D721Med (cell line): ENCODE measurements at places on chromosomes 1 and 21.

GRCh38 chr1:242870966-242871365, 346.5 kb upstream of the PLD5 start:
- DNase-seq, result no peak

DNA sequence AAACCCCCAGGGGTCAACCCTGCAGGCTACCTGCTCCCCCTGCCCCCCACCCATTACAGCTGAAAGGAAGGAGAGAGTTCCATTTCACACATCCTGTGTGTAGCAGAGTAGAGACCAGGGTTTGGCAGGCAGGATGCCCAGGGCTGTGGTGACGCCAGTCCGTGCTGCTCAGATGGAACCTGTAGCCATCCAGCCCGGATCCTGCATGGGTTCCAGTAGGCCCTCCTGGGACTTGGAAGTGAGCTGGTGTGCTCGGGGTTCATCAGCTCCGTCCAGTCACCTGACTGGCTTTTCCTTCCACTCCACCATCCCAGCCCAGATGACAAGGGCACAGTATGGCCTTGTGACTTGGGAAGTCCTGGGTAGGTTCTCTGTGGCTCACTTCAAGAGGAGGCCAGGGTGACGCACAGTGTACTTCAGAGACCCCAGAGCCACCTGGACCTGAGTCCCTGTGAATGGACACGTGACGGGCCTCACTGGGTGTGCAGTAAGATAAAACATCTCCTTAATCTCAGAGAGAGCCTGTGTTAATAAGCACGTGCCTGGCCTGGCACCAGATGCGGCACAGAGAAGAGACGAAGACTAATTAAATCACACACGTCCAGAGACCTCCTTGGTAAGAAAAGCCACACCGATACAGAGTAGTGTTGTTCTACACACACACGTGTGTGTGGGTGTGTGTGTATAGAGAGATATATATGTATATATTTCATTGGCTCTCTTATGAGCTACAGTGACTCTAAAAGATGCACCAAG, 16.0 kb downstream of the ITPKB start:
- DNase-seq, result no peak

DNA sequence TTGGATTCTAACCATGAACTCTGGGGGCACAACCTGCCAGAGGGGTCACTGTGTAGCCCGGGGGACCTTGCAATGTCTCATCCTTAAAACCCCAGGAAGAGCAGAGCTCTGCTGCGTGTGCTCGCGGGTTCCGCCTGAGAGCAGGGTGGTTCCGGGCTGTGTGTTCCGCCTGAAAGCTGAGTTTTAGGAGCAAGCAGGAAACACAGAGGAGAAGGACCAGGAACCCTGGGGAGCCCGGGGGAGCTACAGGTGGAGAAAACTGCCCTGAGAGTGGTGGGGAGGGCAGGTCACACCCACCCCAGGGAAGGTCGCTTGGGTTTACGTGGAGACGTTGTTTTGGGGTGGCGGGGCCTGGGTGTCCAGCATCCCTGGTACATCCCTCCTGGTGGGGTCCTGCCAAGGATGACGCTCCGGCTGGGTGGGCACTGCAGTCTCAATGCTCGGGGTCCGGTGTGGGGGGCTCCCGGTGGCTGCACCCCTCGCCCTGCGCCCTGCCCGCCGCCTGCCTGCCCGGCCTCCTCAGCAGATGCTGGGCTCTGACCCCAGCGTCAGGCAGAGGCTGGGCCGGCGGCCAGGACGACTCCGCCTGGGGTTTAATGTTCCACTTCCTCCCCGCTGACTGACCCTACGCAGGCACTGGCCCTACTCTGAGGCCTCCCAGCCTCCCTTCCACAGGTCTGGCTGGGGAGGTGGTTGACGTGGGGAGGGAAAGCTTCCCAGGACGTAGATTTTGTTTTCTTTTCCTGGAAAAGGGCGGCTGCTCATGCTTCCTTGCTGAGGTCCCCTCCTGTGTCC, 17.3 kb upstream of the C1orf159 start:
- DNase-seq, result no peak

DNA sequence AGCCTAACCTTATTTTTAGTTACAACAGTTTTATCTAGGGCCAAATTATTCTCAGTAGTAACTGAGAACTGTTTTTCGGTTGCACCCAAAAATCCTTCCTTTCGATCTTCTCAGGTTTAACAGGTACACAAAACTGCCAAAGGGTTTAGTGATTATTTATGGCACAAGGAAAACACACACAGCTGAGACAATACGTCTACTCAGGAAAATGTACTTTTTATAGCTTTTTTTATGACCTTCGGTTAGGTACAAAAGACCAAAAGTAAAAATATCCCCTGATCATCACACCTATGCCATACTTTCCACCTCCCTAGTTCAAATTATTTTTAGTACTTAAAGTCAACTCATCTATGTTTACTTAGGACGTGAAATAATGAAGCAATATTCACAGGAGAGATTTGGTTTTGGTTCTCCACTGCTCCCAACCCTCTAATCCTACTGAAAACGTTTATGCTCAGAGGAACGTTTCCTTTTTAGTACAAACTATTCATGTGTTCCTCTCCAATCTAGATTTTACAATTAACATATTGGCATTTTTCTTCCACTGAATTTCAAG, 48.7 kb downstream of the TTLL7 start:
- DNase-seq, result no peak
